AG08395 (cell line): ENCODE measurements at places on chromosomes 16 and 17.

GRCh38 chr16:67790071-67790470 lies 16.3 kb downstream of the RANBP10 start:
- no peak for DNase-seq

GRCh38 chr17:29112771-29113295 lies 67.4 kb downstream of the MYO18A start:
- no peak for DNase-seq

- DNase-seq: no peak
Observed at GRCh38 chr16:5175266-5175665, 77.7 kb upstream of the EEF2KMT start.

DNA sequence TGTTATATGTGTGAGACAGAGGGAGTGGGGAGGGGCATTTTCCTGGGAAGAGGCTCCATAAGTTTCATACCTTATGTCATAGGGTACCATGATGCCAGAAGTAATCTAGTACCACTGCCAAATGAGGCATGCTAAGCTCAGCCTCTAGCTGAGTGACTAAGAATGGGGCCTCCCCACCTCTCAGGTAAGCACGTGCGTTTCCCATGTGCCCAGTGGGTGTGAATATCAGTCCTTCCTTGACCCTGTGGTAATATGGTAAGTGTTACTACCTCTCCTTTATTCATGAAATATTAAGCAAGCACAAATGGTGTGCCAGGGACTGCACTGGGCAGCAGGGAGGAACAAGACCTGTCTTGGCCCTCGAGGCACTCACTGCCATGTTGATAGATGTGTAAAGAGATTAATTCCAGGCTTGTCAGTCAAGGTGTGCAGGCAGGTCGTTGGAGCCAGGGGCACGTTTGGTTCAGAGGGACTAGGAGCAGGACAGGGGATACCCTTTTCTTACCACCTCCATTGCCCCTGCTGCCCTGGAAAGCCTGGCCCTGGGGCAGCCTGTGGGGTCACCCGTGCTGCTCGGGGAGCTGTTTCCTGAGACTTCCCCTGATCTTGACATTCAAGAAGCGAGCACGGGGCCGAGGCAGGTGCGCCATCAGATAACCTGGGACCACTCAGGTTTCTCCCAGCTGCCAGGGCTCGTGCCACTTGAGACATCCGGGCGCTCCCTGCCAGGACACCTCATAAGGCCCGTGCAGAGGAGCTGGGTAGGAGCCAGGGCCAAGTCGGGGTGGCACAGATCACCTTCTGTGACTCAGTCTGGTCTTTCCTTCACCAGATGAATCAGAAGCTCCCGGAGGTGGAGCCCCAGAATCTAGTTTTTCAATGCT lies 8.8 kb downstream of the RSAD1 start:
- DNase-seq: peak; percentile 31

DNA sequence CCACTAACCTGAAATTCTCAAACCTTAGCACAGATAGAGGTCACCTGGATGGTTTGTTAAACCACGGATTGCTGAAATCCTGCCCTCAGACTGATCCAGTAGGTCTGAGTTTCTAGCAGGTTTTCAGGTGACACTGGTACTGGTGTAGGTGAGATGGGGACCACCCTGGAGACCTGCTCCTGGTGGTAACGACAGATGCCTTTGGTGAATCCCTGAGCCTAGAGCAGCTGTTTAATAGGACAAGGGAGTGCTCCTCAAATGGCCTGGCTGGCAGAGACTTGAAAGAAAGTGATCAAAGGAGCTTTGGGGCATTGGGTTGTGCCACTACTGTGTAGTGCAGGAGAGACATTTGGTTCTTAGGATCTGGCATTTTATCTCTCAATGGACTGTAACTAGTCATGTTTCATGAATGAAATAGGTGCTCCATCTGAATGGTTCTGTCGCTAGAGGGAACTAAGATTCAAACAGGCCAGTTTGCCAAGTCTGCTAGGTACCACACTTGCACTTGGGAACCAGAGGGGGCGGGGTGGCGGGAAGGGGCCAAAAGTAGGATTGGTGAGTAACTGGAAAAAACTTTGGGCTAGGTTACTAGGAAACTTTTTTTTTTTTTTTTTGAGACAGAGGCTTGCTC lies 2.9 kb upstream of the IFI35 start:
- no peak for DNase-seq

DNA sequence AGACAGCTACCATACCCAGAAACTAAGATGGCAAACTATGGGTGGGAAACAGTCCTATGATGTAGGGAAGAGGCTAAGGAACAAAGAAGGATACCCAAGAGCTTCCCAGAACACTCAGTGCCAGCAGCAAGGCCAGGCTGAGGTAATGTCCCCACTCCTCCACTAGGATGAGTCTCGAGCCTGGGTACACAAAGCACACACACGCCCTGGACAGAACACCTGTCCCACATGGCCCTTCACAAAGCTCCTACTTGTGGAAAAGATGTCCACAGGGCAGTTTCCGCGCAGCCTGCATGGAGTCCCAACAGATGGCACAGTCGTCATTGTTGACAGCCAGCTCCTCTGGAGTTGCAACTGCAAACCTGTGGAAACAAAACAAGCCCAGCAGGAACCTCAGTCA lies 23.9 kb downstream of the AMFR start:
- DNase-seq: no peak

- DNase-seq: peak; percentile 88
Observed at GRCh38 chr17:57995076-57995956, 7.3 kb upstream of the VEZF1 start.

- peak; percentile 27 for DNase-seq
Observed at GRCh38 chr17:19238167-19238505, 970 bp downstream of the EPN2 start.

DNA sequence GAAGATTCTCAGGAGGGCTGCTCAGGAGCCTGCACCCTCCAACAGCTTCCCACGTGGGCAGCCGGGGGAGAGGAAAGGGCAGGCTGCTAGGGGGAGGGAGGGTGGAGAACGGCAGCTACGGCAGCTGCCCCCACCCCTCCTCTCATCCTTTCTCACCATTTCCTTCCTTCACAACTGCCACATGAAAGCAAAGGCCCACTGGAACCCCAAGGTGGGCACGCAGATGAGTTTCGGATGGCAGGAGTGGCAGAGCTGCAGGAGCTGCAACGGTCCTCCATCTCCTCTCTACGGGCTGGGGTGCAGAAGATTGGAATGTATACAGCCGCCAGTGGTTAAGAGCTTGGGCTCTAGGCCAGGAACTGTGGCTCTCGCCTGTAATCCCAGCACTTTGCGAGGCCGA lies 77.7 kb downstream of the GAS7 start:
- DNase-seq: no peak

DNA sequence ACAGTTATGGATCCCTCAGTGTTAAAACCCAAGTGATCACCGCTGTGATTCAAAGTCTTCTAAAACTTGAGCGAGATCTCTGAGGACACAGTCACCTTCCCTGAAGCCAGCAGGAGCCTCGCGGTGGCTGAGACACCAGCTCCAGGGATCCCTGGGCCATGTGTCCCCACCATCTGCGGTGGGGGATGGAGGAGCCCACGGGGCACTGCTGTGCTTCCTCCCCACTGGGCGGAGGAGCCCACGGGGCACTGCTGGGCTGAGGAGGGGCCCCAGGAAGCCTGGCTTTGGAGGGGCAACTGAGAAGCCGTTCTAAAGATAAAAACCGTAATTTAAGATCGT lies 65.7 kb upstream of the METRNL start:
- DNase-seq: no peak

DNA sequence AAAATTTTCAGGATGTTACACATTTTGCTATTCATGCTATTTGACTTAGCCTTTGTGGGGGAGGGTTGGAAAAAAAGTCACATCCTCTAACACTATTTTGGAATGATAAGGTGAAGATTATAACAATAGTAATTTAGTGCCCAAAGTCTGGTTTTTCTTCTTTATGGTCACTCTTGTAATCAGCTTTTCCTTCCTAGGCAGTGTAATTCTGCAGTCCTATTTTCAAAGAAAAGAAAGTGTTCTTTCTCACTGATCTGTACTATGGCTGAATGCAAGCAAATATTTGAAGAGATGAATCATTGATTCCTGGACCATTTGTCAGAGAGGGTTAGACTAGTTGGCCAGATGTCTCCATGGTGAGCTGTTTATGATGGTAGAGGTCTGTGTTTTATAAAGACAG lies 8.4 kb downstream of the RSPRY1 start:
- DNase-seq: peak; percentile 89

DNA sequence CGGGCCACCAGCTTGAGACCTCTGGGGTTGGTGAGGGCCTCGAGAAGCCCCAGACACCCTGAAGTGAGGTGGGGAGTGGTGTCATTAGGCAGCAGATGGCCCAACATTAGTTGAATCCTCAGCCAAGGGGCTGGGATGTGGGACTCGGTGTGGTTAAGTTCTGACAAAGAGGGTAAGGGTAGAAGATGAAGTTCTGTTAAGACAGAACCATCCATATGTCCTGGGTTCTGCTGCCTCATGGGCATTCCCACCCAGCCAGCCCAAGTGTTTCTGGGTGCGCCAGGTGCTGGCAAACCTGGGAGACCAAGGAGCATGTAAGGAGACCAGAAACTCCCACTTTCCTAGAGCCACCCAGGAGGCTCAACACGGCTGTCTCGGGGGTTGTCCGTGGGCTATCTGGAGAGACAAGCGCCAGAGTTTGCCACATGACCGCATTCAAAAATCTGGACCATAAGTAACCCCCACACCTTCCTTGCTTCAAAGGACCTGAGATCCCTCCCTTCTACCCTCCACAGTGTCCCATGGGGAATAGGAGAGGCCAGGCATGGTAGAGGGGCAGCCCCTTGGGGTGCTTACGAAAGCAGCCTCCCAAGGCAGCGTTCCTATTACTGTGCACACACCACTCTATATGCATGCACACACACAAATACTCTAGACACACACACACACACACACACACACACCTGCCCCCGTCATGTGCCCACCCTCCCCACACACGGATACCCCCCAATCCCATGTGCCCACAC lies 128.7 kb downstream of the C16orf78 start:
- DNase-seq: no peak
